ENCODE measurements at places on chromosomes 16 and 17.

DNA sequence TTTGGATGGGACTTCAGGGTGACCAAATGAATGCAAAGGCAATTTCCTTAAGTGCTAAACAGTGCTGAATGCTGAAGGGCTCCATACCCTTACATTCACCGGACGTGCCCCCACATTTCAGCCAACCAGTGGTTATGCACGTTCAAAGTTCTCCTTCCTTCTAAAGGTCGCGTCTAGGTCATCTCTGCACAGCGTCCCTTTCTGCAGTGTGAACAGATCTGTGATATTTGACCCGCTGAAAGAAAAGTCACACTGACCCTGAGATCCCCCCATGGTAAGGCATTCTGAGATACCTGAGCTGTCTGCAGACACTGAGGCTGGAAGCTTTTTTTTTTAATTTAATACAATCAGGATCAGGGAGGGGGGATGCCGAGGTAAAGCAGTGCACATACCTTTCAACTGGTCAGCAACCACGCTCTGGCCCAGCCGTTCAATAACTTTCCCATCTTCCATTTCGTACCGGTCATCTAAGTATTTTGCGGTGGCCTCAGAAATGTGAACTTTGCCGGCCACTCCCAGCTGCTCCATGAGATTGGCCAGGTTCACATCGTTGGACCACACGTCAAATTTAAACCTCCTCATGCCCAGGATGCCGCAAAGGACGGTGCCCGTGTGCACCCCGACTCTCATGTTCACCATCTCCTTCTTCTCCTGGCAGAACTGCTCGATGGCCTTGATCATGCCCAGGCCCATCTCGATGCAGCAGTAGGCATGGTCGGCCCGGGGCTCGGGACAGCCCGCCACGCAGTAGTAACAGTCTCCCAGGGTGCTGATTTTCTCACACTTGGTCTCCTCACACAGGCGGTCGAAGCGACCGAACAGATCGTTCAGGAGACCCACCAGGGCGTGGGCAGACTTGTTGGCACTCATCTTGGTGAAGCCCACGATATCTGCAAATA lies 2.6 kb downstream of the ADCY9 start:
- no peak for DNase-seq

DNA sequence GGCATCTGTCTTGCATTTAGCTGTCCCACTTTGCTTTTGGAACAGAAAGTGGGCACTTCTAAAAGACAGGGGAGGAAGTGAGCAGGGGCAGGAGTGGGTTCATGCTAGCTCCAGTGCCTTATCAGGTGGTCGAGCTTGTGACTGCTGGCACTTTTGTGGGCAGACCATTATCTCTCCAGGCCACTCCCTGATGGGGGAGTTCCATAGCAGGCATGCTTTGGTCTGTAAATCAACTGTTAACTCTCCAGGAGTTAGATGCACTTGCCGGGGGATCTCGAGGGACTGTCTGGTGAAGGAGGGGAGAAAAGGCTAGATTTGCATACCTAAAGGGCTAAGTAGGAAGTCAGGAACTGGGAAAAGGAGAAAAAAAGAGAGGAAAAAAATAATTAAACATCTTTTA lies 9.3 kb upstream of the CARD14 start:
- DNase-seq = no peak

- no peak for DNase-seq
Observed at GRCh38 chr16:13702614-13703013, 217.3 kb upstream of the ERCC4 start.

DNA sequence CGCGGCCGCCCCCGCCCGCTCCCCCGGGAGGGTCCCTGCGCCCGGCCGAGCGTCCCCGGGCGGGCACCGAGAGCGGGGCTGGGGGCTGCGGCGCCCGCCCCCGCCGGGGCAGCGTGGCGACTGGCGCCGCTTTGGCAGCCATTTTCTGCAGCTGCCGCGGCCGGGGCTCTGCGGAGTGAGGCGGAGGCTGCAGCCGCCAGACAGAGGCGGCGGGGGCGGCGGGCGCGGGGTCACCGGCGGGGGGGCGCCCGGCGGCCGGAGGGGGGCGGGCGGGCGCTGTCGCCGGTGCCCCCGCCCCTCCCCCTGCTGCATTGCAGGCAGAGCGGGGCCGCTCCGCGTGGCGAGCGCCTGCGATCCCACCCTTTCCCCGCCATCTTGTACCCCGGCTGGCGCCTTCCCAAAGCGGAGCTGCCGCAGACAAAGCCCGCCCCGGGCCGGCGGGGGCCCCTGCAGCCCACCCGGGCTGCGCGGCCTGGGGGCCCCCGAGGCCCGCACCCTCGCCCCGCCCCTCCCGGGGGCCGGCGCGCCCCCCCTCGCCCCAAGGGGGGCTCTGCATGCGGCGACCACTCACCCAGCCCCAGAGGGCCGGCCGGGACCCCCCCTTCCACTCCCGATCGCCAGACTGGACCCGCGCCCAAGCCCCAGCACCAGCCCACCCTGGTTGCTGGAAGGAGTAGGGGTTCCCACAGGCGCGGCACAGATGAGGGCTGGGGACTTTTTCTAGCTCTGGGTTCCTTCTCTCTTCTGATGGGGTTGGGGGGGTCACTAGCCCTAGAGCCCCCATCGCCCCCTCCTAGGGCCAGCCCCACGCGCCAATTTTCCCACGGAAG lies 16.6 kb upstream of the CBX8 start:
- no peak for DNase-seq

GRCh38 chr16:27973678-27974077 lies 89.8 kb downstream of the GSG1L start:
- DNase-seq = no peak

Measured in smooth muscle cell of the brain vasculature (primary cell).